ENCODE measurements at places on chromosomes 2 and 18.

- no peak for DNase-seq
These were observed 104.4 kb upstream of the STK17B start for GRCh38 chr2:196275646-196276352.

- no peak for DNase-seq
These were observed 11.9 kb downstream of the TWIST2 start for GRCh38 chr2:238859636-238860347.

DNA sequence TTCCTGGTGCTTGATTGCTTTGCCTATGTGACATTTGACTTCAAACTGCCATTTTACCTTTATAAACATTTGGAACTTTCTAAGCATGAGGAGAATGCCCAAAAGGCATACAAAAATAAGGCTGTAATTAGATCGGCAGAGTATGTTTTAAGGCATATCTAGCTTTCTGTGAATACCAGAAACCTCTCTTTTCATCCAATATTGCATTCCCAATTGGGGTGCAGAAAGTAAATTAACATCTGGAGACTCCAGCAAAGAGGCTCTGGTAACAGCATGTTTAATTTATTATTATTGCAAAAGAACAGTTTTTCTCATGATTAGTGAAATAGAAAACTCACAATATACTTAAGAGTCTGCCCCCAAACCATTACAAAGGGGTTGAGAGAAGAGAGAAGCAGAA, 32.1 kb downstream of the FRZB start:
- no peak for DNase-seq

- no peak for DNase-seq
These were observed 1.8 kb downstream of the SCN9A start for GRCh38 chr2:166373951-166374350.

DNA sequence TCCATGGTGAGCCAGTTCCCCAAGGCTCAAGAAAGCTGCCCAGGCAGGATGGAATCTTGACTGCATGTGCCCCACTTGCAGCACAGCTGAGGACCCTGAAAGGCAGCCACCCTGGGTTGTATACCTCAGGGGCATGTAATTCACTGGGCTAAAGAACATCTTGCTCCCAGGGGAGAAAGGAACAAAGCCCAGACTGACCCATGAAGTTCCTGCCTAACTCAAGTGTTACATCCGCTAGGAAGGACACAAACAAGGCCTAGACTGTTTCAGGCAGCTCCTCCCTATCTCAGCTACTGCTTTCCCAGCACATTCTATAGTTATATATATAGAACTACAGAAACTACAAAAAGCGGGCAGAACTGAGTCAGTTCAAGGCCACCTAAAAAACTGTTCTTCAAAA, 69.0 kb downstream of the RBM43 start:
- DNase-seq, result no peak

GRCh38 chr2:27751377-27751776, 20.1 kb upstream of the MRPL33 start:
- no peak for DNase-seq

- no peak for DNase-seq
These were observed 235.4 kb downstream of the CELF4 start for GRCh38 chr18:37330173-37330572.

DNA sequence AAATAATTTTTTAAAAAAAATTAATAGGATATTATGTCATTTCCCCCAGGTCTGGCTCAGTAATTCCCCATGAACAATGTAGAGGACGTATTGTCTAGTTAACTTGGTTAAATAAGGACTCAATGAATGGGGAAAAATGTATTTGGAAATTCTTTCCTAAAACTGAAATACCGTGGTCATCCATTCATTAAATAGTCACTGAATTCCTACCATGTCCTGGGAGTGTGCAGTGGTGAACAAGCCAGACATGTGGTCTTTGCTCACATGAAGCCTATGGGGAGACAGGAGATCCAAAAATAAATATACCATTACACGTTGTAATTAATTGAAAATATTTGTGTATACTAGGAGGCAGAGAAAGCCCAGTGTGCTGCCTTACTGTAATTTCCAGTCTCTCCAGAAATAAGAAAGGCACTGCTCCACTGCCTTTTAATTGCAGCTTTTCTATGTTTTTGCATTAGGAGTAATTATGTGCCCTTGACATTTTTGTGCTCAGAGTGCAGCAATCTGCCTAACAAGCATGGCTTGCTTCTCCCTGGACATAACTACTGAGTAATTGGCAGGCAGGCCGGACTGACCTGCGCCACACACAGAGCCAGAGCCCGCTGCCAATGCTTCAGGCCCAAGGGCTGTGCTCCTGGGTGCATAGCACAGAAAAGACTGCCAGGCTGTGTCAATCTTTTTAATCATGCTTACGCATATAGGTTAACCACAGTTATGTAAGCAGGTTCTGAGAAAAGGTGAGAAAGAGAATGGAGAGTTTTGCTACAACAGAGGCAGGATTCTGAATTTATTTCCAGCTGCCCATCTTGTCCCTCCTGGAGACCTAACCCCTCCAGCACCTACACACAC, 22.2 kb upstream of the TTC39C start:
- no peak for DNase-seq

DNA sequence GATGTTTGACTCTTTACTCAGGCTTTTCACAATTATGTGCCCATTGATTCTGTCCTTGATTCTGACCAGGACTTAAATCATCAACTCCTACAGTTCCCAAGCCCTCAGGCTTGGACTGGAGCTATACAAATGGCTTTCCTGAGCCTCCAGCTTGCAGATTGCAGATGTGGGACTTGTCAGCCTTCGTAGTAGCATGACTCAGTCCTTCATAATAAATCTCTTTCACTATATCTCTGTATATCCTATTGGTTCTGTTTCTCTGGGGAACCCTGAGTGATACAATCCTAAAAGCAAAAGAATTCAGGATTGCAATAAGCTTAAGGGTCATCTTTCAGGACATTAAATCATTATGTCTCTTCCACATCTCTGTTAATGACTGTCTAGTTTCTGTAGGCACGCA, 356.6 kb downstream of the RIT2 start:
- no peak for DNase-seq

DNA sequence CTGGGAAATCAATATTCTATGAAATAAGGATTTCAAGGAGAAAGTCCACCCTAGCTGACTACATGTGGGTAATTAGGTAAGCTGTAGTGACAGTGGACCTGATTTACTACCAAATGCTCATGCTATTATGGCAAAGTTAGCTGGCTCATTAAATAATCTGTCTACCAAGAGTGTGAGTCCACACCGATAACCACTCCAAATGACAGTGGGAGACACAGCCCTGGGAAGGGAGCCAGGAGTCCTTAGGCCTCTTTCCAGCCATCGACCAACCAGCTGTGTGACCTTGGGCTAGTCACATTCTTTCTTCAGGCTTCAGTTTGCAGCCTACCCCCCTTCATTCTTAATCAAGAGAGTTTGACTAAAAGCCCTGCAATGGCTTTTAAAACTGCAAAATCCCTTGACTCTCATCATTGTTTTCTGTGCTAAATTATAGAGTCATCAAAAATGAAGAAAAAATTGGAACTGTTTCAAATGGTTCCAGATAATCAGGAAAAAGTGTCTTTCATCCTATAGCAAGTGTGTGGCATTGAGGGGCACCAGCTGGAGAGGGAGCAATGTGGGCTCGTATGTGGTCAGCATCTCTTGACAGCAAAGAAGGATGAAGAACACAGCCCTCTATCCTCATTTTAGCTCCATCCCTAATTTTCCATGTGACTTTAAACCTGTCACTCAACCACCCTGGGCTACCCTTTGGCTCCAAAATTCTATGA, 45.6 kb upstream of the SLC14A2 start:
- no peak for DNase-seq

DNA sequence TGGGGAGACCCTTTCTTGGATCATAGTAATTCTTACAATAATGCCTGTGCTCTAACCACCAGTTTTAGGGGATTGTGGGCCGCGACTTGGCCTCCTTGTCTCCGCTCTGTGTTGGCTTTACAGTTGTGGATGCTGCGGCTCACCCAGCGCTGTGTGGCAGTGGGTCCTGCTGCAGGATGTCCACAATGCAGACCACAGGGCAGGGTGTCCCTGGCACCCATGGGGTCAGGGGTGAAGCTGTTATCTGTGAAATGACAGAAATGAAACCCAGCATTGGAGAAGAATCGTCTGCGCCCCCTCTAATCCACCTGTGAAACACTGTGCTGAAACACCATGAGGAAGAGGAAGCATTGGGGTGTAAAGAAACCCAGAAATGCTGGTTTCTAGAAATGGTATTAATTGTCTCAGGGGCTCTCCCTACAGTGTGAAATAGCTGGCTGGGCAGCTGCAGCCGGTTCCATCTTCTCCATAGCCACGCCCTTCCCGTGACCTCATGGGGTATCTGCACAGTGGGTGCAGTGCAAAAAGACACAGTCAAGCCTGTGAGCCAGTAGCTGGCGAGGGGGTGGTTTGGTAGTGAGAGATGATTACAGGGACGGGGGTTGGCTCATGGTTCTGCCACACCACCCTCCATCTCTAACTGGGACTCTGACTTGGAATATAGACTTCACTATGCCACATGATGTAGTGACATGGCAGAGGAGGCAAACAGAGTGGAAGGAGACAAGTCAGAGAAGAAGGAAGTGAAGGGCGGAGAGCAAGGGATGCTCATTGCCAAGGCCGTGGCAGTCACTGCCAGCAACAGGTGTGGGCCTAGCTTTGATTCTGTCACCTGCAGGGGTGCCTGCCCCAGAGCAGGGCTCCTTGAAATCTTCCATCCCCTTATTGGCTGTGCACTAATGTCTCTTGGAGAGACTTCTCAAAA, 16.2 kb downstream of the INPP4A start:
- no peak for DNase-seq

- no peak for DNase-seq
These were observed 140.2 kb downstream of the PLCL1 start for GRCh38 chr2:197944416-197945096.

DNA sequence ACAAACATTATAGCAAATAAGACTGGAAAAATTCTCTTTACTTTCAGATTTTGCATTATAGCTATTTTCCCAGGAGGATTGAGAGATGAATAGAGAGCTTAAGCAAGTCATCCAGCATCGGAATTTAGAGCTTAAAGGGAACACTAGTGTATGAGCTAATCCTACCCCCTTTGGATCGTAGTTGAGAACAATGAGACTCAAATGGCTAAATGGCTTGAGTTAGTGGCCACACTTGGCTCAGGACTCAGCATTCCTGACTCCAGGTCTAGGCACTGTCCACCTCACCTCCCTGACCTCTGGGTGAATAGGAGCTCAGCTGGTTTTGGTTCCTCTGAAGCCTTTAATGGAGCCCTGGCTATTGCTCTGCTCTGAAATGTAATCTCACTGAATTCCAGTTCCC, 97.5 kb upstream of the CXCR4 start:
- DNase-seq, result no peak

GRCh38 chr2:17387591-17387990, 130.6 kb downstream of the RAD51AP2 start:
- no peak for DNase-seq

GRCh38 chr2:215883799-215884198, 129.6 kb downstream of the MREG start:
- no peak for DNase-seq

DNA sequence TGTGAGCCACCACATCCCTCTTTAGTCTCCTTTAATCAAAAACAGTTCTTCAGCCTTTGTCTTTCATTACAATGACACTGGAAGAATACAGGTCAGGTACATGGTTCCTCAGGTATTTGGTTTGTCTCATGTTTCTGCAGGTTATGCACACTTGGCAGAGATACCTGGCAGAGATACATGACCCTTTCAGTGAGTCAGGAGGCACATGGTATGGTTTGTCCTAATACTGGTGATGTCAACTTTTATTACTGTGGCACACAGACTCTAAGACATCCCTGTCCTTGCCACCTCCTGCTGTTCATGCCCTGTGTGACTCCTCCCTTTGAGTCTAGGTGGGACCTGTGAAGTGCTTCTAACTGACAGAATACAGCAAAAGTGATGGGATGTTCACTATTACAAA, 58.4 kb downstream of the SPIRE1 start:
- no peak for DNase-seq

- DNase-seq, result no peak
These were observed 31.0 kb upstream of the MSH6 start for GRCh38 chr2:47751856-47752414.

GRCh38 chr2:104863468-104864279, 9.8 kb downstream of the POU3F3 start:
- DNase-seq, result no peak

DNA sequence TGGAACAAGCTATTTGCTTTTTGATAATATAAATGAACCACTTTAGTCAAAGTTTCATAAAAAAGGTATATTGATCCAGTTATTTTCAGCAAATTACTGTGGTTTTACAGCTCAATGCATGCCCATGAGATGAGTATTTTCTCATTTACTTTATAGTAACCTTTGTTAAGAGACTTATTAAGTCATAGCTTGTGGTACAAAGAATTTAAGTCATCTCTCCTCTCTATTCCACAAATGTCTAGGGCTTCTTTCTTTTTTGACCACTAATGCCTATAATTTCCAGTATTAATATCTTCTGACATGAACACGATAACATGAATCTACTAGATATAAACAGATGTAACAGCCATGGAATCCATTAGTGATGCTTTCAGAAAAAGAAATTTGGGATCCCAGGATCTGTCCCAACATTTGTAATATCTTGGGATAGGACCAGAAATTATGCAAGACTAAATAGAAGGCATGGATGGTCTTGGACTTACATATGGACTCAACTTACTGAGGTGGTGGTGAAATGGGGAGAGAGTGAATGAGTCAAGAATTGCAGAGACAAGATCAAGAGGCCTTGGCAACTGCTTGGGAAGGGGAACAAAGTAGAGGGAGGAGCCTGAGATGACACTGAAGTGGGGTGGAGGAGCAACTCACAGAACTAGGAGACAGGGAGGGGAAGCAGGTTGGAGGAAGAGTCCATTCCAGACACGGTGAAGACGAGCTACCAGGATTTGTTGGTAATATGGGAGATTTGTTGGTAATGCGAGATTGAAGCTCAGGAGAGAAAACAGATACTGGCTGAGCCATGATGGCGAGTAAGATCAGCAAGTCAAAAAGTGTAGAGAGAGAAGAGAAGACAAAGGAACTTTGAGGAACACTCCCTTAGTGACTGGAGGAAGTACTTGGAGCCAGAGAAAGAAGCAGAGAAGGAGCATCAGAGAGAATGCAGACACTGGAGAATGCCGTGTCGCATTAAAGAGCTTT, 42.4 kb upstream of the KDM3A start:
- DNase-seq, result no peak

DNA sequence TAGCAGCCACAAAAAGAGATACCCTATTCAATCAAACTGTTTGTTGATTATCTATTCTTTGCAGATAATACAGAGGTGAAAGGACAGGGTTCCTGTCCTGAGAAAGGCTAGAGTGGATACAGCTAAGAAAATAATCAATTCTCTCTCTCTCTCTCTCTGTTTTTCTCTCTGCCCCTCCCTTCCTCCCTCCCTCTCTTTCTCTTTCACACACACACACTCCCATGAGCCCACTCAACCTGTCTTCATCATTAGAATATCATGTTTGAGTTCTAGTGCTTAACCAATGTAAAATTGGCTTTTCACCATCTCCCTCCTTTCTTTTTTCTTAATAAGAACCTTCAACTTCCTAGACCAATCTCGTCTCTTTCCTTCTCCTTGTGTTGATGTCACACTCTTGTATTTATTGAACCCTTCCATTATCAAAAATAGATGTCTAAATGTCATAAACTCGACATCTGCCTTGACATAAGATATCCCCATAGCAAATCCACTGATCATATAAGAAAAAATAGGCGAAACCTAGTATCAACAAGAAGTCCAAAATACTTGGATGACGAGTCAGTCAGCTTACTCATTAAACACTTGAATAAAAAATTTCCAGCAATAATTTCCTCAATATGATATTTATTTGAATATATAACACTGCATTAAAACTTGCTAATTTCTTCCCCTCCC, 42.8 kb upstream of the CYTIP start:
- DNase-seq, result no peak

GRCh38 chr2:108835040-108835439, 48.5 kb downstream of the CCDC138 start:
- DNase-seq, result no peak
